ENCODE measurements at places on chromosomes 5 and 9. TPM values are rescaled to one million over a fixed set of nuclear protein-coding genes. Genes with fewer than 3 reads are reported as not detected.

Gene TSLP
- polyA plus RNA-seq = 0.61 TPM

Gene LCN9
- not detected for polyA plus RNA-seq

Gene ZNG1C
- 23.1 TPM for polyA plus RNA-seq

Gene MEGF10
- polyA plus RNA-seq = 1.2 TPM

Gene NSG2
- polyA plus RNA-seq = 2.1 TPM

Gene STXBP1
- 3.2 TPM for polyA plus RNA-seq

Gene MAST4
- polyA plus RNA-seq = 3.2 TPM

Gene PCDHB10
- polyA plus RNA-seq = 0.13 TPM

Gene CARTPT
- not detected for polyA plus RNA-seq

Gene ZNF879
- 2.9 TPM for polyA plus RNA-seq

Gene DNAJA1
- polyA plus RNA-seq = 135 TPM

Gene YIPF5
- polyA plus RNA-seq = 15.6 TPM

Gene NTNG2
- 0.01 TPM for polyA plus RNA-seq

Gene ADAMTSL1
- polyA plus RNA-seq = 0.10 TPM

Gene ZNF883
- polyA plus RNA-seq = 1.4 TPM

Gene ZNF367
- 1.7 TPM for polyA plus RNA-seq
